ENCODE measurements at places on chromosomes 3 and 15. TPM values are rescaled to one million over a fixed set of nuclear protein-coding genes. Genes with fewer than 3 reads are reported as not detected.

DUOXA2 gene
- not detected for total RNA-seq

CPLX3 gene
- not detected for total RNA-seq

DNA sequence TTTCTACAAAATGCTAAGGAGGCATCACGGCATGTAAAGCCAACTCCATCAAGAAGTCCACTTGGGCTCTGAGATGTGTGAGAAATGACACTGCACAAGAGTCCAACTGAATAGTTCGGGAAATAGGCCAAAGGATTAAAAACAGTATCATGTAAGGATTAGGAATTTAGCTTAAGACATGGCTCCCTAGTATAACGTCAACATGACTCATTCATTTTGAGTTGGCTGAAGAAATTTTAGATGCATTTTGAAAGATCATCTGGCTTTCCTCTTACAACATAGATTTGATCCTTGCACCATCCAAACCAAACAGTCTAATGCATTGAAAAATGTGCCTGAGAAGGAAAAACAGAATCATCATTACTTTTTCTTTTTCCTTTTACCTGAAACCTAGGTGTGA, 109.3 kb upstream of the MME start:
- no peak for DNase-seq

DNA sequence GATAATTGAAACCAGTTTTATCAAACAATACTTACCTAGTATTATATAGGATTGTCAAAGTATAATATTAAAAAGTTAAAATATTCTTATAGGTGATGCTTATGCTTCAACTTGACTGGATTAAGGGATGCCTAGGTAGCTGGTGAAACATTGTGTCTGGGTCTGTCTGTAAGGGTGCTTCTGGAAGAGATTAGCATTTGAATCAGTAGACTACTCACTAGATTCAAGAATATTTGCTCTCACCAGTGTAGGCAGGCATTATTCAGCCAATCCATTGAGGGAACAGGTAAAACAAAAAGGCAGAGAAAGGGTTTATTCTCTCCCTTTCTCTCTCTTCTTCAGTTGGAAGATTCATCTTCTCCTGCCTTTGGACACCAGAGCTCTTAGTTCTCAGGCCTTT, 486.8 kb upstream of the GOLIM4 start:
- no peak for DNase-seq

- DNase-seq = no peak
Observed at GRCh38 chr3:196227629-196228493, 11.5 kb downstream of the SLC51A start.

- DNase-seq = no peak
Observed at GRCh38 chr15:65088643-65089021, 12.1 kb downstream of the KBTBD13 start.
